ENCODE measurements at places on chromosomes 5 and 9.

- peak; percentile 50 for DNase-seq
These were observed 81.3 kb downstream of the STK10 start for GRCh38 chr5:172106511-172107356.

DNA sequence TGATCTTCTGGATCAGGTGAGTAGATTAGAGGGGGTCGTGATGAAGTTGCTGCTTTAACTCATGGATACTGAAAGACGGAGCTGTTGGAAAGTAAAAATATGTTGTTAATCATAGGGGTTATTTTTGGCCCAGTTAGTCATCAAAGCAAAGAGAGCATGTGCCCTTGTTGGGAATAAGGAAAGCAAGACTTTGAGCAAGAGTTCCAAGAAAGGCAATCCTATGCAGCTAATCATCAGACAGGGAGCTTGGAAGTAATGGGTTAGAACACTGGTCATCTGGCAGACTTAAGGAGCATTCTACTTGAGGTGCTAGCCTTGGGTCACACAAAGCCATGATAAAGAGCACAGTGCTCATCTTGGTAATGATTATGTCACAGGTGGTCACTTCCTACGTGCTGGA is 18.3 kb downstream of the ASPN start:
- no peak for DNase-seq

GRCh38 chr9:71806901-71807307 is 38.6 kb upstream of the CEMIP2 start:
- DNase-seq, result no peak

GRCh38 chr9:72131206-72131605 is 18.0 kb upstream of the GDA start:
- DNase-seq, result no peak

DNA sequence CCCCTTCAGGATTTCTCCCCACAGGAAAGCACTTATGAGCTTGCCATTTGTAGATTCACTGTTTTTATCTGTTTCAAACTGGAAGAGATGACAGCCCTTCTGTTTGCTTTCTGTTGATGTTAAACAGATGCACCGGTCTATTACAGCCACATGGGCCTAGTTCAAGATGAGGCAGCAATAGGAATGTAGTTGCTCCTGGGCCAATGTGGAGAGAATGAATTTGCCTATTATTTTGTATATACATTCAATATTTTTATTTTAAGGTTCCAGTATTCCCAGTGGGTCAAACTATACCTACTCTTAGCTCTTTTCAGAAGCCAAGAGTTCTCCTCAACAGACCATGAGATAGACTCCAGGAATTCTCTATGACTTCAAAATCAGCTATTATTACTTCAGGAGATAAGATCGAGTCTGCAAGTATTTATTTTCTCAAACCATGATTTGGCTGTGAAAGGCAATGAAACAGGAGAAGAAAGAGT is 461.6 kb downstream of the RASEF start:
- DNase-seq, result no peak

- no peak for DNase-seq
These were observed 238.4 kb downstream of the ARRDC3 start for GRCh38 chr5:91144491-91145332.

Data from stimulated activated CD8-positive, alpha-beta memory T cell treated with anti-CD3 and anti-CD28 coated beads, Interleukin-4, amount 100 ng/mL, for 1 hour (primary cell).